Neural crest cell (in vitro differentiated cells): ENCODE measurements at places on chromosomes 1 and 21. TPM values are rescaled to one million over a fixed set of nuclear protein-coding genes. Genes with fewer than 3 reads are reported as not detected.

Gene AGMAT
- 1.2 and 1.4 TPM in 2 replicates for total RNA-seq

GRCh38 chr1:87942165-87942564 lies 613.5 kb downstream of the LMO4 start:
- DNase-seq, result no peak

GRCh38 chr1:238061967-238062613 lies 171.4 kb upstream of the ZP4 start:
- no peak for DNase-seq

GRCh38 chr1:201013991-201014815 lies 9.3 kb downstream of the KIF21B start:
- no peak for DNase-seq

- DNase-seq, result no peak
Measured at GRCh38 chr1:218439541-218440295, 94.6 kb downstream of the TGFB2 start.

DNA sequence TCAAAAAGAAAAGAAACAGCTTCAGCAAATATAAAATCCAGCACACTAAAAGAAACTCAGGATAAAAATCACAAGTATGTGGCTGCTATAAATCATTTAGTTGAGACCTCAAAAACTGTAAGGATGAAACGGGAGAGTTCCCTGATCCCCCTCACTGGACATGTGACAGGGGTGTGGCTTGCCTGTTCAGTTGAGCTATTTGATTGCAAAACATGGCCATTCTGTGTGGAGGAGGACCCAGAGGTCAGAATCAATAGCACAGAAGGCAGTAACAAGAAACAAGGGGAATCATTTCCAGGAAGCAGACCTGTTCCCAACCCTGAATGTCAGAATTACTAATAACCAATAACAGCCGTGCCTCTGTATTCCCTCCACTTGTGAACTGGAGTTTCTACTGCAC lies 27.9 kb downstream of the RBM11 start:
- DNase-seq, result no peak

GRCh38 chr1:50959303-50959912 lies 659 bp downstream of the FAF1 start:
- DNase-seq, result peak; percentile 7

DNA sequence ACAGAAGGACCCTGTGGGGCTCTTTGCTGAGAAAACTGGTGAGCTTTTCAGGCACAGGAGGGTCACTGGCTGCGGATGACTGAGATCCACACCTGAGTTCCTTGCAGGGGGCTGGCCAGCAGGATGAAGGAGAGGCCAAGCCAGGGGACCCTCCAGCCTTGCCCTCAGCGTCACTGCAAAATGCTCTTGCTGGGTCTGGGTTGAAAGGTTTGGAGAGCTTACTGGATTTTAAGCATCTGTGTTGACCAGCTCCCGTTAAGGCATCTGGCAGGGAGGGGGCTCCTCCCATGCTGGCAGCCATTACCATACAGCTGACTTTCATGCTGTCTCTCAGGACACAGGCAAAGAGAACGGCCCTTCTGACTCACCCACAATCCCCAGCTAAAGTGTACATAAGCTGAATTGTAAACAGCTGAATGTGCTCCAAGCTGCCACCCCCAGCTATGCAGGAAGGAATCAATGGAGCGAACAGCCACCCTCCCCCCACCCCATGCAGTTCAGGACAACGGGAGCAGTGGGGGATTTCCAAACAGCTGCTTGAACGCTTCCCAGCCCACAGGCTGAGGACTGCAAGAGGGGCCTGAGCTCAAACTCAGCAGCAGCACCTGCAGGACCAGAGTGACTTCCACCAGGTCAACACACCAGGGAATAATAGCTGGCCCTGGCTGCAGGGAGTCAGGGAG lies 21.3 kb upstream of the A3GALT2 start:
- DNase-seq, result no peak

Gene OR2L3
- not detected in 2 replicates for total RNA-seq
